ENCODE measurements at places on chromosomes 1 and 21.

GRCh38 chr1:225699336-225699735 lies 46.4 kb upstream of the ENAH start:
- no peak for DNase-seq

DNA sequence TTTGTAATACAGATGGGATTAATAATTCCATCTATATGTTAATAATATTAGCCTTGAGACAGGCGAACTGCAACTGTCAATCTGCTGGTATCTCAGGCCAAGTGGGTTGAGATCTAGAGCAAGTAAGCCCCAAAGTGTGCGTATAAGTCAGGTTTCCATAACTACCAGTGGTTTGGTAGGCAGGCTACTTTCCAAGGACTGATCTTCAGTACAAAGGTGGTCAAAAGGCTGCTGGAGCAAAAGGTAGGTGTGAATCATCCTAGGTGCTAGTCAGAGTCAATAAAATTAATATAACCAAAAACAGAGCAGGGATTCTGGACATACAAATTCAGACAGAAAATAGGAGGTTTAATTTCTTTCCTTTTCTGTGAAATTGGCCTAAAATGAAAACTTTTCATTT lies 328.0 kb downstream of the TGFB2 start:
- DNase-seq, result no peak

GRCh38 chr1:55480029-55480795 lies 265.0 kb upstream of the USP24 start:
- no peak for DNase-seq

GRCh38 chr21:45112371-45112770 lies 38.0 kb downstream of the ADARB1 start:
- no peak for DNase-seq

GRCh38 chr1:221188458-221188857 lies 309.2 kb downstream of the HLX start:
- no peak for DNase-seq

DNA sequence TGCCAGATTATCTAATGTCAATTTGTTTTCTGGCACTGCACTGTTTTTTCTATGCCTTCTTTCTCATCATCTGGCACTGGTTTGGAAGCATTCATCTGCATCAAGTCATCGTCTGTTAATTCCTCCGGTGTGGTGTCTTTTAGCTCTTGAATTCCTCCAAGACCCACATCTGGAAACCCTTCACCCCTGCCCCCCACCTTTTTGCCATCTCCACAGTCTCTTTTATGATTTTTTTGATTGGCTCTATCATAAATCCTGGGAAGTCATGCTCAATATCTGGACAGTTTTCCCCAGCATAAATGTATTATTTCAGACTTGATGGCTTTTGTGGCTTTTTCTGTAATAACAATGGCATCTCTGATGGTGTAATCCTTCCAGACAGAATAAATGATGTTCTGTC lies 10.4 kb upstream of the KCNK1 start:
- DNase-seq, result no peak

DNA sequence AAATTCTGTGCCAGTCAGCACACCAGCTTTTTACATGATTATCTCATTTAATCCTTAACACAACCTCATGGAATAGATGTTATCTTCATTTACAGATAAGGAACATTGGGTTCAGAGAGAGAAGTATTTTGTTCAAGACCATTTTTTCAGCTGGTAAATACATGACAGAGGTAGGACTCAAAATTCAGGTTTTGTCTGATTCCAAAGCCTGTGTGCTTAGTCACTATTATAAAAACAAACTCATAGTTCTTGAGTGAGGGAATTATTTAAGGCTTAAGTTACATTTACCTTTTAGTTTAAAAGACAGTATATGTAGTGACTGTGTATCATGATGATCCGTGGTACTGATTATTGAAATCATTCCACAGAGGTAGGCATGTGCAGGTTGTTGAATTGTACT lies 125.2 kb downstream of the MAGI3 start:
- DNase-seq, result no peak

GRCh38 chr21:32626621-32627196 lies 14.5 kb upstream of the CFAP298 start:
- no peak for DNase-seq

DNA sequence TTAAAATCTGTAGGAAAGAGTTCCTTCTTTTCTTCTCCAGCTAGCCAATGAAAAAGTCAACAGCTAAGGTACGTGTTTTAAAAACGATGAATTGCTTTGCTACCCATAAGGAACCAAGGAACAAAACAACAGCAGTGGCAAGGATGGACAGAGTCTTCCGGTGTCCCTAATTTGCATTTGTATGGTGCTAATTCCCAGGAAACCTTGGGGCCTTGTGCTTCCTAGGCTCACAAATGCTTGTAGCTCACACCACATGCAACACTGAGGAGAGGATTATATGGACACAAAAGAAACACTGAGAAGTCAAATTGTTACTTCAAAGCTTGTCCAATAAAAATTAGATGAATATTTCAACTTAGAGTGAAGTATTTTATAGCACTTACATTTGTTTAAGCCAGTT lies 1.8 kb upstream of the PGBD5 start:
- no peak for DNase-seq

DNA sequence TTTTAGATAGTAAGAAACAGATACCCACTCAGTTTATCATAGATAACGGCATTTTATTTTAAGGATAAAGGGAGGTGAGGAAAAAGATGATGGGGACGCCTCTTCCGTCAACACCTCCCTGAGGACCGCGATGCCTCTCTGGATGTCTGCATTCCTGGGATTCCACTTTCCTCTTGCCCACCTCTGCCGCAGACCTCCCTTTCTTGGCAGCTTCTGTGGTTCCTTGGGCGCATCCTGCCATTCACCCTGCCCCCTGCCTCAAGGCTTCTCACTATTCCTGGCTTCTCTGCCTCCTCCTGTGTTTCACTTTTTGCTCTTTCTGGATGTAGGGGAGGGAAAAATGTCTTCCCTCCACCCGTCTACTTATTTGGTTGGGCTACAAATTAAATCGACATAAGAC lies 19.9 kb downstream of the HUNK start:
- DNase-seq, result no peak

- DNase-seq, result peak; percentile 30
These were observed 705 bp downstream of the AIDA start for GRCh38 chr1:222711319-222712252.

DNA sequence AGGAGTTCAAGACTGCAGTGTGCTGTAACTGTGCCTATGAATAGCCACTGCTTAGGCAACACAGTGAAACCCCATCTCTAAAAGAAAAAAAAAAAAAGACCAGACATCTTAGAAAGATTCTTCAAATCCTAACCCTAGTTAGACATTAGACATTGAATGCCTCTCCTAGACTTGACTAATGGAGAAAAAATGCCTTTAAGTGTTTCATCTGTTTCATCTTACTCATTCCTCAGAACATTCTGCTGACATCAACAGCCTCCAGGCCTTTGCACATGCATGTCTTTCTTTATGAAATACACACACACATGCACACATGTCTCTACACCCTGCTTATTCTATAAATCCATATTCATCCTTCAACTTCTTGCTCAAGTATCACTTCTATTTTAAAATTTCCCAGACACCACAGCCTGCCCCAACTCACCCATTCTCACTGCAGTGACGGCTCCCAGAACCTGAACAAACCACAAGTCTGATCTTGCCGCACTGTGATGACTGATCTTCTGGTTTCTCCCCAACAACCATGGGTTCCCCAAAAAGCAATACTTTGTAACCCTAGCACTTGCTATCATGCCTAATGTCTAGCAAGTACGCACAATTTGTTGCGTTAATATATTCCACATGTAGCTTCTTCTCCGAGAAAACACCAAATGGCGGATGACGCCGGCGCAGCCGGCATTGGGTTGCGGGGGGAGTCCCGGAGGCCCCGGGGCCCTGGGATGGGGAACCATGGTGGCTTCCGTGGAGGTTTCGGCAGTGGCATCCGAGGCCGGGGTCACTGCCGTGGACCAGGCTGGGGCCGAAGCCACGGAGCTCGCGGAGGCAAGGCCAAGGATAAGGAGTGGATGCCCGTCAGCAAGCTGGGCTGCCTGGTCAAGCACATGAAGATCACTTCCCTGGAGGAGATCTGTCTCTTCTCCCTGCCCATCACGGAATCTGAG lies 37.4 kb downstream of the LRRC52 start:
- no peak for DNase-seq

DNA sequence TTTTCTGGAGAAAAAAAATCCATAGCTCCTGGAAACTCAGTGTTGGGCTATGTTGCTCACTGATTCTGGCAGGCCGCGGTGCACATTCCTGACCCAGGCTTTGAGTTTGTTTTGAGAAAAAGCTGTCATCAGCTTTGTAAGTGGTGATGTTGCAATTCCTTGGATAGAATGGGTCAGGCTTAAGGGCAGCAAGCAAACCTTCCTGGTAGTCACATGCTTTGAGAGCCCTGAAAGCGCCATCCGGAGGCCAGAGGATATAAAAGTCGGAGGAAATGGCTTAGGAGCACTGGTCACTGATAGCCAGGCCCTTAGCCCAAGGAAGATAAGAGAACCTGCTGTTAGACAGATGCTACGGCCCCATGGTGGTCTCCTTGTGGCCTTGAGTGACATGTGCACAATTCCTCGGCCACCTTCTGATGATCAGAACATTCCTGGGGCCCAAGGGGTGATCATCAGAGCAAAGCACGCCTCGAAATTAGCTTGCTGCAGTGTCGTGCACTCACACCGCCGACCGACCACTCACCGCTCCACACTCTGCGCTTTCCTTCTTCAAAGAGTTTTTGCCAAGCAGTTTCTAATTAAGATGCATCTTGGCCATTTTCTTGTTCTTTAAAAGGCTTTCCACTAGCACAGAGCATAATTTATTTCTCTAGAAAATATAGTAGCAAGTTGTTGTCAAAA lies 78.6 kb downstream of the MAN1C1 start:
- no peak for DNase-seq

DNA sequence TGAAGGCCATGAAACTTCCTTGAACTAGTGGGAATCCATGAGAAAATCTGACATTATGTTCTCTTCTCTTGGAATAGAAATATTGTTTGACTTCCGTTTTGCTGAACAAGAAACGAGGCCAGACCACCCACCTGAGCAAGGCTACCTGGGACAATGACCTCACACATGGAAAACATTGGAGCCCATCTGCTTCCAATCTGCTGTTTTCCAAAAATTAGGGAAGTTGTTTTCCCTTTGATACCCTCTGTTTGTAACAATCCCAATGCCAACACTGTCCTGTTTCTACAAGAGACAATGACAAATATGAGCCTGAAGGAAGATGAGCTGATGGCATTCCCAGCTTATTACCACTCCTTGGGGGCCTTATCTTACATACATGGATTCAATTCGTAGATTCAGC lies 29.4 kb downstream of the OR2C3 start:
- no peak for DNase-seq

DNA sequence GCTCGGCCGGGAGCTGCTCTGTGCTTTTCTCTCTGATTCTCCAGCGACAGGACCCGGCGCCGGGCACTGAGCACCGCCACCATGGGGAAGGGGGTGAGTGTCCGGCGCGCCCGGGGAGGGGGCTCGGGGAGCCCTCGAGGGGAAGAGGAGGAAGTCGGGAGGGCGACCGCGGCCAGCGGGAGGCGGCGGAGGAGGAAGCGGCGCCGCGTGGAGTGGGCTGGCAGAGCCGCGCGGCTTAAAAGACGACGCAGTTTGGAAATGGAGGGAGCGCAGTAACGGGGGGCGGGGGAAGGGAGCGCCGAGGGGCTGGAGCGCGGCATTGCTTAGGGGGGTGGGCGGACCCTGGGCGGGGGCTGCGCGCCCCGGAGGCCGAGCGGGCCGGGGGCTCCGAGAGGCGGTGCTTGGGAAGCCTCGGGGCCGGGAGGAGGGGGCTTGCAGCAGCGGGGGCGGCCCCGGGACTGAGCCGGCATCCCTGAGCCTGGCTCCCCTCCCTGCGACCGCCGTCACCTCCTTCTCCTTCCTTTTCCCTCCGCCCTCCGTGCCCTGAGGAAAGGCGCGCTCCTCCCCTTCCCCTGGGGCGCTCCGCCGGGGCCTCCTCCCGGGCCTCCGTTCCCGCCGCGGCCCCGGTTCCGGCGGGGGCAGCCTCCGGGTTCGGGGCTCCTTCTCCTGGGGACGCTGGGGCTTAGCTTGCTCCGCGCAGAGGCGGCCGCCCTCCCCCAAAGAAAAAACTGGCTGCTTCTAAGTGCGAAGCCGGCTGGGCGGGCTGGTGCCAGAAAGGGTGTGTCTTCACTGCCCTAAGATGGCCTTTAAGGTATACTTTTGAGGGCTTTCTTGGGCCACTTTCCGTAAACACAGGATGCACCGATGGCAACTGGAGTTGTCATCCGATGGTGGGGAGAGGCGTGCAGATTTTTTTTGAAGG lies 648 bp downstream of the ATP1A1 start:
- DNase-seq, result no peak

GRCh38 chr1:240280560-240281322 lies 189.1 kb downstream of the FMN2 start:
- no peak for DNase-seq

DNA sequence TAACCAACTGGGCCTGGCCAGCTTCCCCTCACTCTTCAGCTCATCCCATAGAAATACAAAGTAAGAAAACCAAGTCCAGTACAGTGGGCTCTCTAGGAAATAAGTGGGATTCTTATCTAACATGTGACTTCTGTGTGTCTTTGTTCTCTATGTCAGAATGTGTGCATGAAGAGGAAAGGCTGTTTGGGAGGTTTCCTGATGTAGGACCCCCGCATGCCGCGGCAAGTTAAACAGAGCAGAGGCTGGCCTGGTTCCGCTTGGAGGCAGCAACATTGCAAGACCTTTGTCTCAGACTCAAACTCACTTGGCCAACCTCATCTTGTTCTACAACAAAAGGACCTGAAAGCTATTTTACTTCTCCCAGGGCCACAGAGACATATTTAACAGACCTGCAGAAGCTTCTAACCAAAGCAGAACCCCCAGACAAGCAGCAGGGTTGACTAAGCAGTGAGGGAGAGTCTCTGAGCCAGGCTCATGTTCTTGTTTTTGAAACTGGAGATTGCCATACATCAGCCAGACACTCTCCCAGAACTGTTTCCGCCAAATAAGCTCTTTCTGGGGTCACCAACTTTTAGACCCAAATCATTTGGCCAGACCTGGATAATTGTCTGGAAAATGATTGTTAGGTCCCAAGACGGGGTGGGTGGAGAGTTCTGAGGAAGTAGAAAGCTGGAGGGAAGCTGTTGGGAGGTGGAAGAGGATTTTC lies 6.2 kb downstream of the MTARC2 start:
- DNase-seq, result no peak

DNA sequence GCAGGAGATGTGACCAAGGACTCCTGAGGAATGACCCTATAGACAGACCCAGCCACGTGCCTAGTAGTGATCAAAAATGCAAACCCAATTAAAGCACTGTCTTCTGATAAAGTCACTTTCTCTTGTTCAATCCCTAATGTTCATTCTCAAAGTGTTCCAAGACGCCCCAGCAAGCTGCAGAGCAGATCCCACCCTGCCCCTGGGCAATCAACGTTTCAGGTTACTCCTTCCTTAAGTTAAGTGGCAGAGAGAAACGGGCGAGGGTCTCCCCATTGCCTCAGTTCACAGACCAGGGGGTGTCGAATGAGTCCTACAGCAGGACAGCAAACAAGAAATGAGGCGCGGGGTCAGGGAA lies 699 bp upstream of the RGS2 start:
- peak; percentile 16 for DNase-seq

GRCh38 chr1:156081917-156082308 lies 352 bp downstream of the MEX3A start:
- DNase-seq, result no peak

All from activated CD8-positive, alpha-beta memory T cell treated with anti-CD3 and anti-CD28 coated beads for 48 hours (primary cell).